ENCODE measurements at places on chromosomes 4 and X. TPM values are rescaled to one million over a fixed set of nuclear protein-coding genes. Genes with fewer than 3 reads are reported as not detected.

Gene IDUA
- total RNA-seq = 38.7 TPM

Gene S100G
- not detected for total RNA-seq

Gene VCX2
- total RNA-seq = not detected

Gene COL4A6
- total RNA-seq = not detected

Gene NXF2B
- total RNA-seq = not detected

Gene SPANXA1
- total RNA-seq = not detected

Gene RPL10
- 5,348 TPM for total RNA-seq

Gene HSD17B13
- total RNA-seq = 0.26 TPM

Gene HMX1
- total RNA-seq = not detected
